H4 (cell line): ENCODE measurements at places on chromosomes 7 and 10.

DNA sequence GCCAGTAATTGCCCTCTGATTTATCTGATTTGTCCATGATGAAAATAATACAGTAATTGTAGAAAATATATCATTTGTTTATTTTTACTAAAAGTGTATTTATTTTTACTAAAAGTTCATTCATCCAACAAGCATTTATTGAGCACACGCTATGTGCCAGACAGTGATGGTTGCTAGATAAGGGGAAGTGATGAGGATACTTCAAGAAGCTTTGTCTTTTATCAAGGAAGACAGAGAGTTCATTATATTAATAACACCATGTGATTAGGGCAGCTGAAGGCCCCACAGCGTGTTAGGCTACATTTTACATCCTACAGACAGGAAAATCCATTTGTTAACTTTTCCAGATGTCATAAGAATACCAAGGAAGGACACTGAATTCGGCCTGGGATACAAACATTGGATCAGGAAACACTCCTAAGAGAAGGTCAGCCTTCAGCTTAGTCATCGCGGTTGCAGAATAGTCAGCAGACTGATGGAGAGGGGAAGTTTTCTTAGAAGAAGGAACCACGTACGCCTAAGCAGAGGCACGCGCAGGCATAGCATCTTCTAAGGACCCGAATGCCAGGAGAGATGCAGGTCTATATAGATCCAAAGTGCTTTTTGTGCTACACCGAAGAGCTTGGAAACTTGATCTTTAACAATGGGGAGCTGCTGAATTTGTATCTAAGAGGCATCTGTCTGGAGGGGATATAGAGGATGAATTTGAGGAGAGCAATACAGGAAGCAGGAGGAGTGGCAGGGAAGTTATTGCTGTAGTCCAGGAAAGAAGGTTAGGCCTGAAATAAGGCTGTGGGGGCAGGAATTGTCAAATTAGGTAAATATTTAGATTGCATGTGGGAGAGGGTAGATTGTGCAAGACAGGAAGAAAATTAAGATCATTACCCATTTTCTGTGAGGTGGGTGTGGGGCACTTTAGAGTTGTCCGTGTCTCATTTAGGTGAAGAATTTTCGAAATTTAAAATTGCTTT is 85.7 kb downstream of the LRGUK start:
- DNase-seq: peak; percentile 53

DNA sequence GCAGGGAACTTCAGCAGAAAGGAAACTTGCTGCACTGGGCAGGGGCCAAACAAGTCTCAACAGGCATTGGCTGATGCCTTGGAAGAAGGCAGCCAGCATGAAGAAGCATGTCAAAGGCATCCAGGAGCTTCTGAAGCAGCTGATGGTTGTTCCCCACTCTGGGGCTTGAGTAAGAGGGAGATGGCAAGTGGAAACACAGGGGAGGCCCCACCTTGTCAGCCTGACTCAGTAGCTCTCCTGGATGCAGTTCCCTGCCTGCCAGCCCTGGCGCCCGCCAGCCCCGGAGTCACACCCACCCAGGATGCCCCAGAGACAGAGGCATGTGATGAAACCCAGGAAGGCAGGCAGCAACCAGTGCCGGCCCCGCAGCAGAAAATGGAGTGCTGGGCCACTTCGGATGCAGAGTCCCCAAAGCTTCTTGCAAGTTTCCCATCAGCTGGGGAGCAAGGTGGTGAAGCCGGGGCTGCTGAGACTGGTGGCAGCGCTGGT is 96.5 kb downstream of the TACC2 start:
- DNase-seq: no peak

GRCh38 chr7:138033241-138033640 is 31.4 kb upstream of the CREB3L2 start:
- no peak for DNase-seq

- no peak for DNase-seq
Observed at GRCh38 chr7:45990276-45990675, 69.2 kb upstream of the IGFBP3 start.

DNA sequence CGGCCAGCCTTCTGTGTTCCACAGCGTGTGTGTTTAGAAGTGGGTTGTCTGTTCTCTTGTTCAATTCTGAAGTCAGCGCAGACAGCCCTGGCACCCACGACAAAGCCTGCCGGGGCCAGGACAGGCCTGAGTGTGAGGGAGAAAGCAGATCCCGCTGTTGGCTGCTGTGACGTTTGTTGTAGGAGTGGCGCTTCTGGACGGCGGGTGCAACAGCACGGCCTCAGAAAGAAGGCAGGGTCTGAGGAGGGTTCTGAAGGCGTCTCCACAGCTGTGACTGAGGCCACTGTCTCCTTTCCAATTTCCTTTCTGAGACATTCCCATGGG is 76.2 kb downstream of the VIPR2 start:
- no peak for DNase-seq

GRCh38 chr10:49778197-49778596 is 16.1 kb upstream of the OGDHL start:
- DNase-seq: no peak

DNA sequence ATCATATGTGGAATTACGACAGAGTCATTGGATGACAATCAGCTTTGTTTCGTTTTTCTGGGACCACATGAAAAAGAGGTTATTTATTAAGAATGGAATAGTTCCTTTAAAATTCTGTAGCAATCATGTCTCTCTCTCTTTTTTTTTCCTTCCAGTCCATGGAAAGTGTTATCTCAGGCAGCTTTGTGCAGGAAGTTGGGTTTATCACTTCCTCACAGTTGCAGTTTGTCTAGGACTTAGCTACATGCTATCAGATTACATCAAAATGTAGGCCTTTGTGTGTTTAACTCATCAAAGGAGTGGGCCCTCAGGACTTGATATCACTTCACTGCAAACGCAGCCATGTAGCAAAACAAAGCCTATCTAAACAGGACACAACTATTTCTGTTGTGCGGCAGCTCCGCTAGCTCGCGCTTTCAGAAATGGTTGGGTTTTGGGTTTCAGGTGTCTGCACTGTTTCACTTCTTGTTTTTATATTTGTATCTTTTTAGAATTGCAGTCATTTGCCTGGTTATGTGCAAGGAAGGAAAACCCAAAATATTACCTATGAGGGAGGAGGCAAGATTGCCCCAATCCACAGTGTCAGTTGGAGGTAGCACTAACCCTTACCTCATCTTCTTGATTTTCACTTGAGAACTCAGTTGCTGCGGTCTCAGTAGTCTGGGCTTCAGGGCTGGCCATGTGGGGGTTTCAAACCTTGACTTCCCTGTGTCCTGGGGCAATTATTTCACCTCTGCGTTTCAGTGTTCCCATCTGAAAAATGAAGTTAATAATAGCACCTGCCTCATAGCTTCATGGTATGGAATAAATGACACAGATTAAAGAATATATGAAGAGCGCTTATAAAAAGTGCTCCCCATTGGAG is 66.7 kb downstream of the HHEX start:
- peak; percentile 19 for DNase-seq

GRCh38 chr7:54476609-54477008 is 65.6 kb upstream of the VSTM2A start:
- DNase-seq: no peak

- no peak for DNase-seq
Observed at GRCh38 chr7:116570306-116570705, 45.5 kb downstream of the CAV1 start.

GRCh38 chr7:95725205-95725604 is 47.1 kb upstream of the DYNC1I1 start:
- DNase-seq: no peak
